ENCODE measurements at places on chromosomes 3 and 15.

DNA sequence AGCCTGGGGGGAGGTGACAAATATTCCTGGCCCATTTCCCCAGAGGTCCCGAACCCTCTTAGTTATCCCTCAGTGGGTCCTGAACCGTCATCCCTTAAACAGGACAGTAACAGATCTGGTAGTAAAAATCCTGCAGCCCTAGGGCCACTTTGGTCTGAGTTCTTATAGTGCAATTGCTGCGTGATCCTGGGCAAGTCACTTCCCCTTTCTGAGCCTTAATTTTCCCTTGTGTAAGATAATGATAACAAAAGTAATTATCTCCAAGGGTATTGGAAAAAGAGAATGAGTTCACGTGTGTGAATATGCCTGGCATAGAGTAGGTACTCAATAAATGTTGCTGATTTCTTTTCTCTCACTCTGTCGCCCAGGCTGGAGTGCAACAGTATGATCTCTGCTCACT, 2.9 kb upstream of the JAGN1 start:
- no peak for DNase-seq

DNA sequence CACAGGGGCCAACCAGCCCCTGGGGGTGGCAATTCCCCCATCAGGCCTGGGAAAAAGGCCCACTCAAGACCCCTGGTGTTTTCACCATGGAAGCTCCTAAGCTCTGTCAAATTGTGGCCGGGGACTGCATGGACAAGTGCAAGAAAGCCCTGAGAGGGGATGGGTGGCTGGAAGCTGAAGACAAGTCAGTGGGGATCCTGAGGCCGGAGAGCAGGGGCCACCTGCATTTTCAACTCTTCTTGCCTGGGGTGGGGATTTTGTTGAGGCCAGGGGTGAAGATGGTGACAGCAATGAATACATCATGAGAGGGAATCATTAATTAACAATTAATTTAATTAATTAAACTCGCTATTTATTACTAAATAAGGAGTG, 33.9 kb downstream of the FEM1B start:
- no peak for DNase-seq

- no peak for DNase-seq
These were observed 24.5 kb downstream of the CFAP100 start for GRCh38 chr3:126419151-126419703.

DNA sequence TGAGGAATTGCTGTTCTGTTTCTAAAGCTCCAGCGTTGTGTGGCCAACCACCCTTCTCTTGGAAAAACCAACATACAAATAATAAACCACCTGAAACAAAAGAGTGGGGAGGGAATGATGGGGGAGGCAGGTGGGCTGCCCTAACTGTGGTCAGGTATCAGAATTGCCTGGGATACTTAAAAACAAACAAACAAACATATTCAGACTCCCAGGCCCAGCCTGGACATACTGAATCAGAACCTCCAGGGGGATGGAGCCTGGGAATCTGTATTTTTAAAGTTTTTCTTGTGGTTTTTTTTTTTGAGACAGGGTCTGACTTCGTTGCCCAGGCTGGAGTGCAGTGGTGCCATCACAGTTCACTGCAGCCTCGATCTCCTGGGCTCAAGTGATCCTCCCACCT, 4.4 kb downstream of the SLC6A6 start:
- no peak for DNase-seq

DNA sequence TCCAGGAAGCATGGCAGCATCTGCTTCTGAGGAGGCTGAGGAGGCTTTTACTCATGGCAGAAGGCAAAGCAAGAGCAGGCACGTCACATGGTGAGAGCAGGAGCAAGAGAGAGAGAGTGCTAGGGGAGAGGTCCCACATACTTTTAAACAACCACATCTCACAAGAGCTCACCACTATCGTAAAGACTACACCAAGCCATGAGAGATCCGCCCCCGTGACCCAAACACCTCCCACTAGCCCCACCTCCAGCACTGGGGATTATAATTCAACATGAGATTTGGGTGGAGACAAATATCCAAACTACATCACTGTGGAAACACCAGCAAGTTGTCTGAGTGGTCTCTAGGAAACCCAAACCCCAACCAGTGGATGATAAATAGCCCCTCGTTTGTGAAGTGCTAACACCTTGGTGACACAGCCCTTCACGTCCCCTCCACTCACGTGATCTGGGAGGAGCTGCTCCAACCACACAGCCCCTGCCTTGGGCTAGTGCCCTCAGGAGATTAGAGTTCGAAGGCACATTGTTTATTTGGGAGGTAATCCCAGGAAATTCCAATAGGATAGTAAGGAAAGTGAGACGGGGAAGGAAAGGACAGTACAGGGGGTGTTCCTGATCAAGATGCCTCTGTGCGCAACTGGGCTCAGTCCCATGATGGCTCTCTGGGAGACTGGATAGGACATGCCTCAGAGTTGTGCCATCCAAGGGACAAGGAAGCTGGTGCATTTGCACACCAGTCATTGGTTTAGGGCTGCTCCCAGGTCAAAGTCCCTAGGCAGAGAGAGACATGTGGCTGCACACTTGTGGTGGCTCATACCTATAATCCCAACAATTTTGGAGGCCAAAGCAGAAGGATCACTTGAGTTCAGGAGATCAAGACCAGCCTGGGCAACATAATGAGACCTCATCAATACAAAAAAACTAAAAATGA, 80.6 kb upstream of the CTNNB1 start:
- no peak for DNase-seq
